NCI-H2171 (cell line): ENCODE measurements at places on chromosomes 4 and X.

- no peak for DNase-seq
These were observed 103.6 kb downstream of the GNL3L start for GRCh38 chrX:54633641-54634040.

GRCh38 chrX:142663330-142664095 lies 362.2 kb upstream of the SPANXN4 start:
- no peak for DNase-seq

GRCh38 chr4:88623097-88623496 lies 30.8 kb downstream of the HERC3 start:
- DNase-seq, result no peak

DNA sequence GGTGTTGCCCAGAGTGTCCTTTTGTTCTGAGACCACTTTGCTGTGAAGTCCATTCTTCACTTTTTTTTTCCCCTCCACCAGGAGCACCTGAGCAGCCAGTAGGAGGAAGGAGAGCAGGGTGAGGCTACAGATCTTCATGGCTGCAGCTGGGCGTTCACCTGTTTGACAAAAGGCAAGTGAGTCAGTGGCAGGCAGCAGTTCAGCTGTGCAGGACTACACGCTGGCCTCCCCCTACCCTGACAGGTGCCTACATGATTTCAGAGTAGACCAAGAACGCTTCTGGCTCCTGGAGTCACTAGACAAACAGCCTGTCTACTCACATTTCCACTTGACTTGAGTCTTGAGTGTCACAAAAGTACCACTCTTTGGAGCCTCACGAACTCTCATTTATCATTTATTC lies 2.0 kb downstream of the FGFBP1 start:
- no peak for DNase-seq

DNA sequence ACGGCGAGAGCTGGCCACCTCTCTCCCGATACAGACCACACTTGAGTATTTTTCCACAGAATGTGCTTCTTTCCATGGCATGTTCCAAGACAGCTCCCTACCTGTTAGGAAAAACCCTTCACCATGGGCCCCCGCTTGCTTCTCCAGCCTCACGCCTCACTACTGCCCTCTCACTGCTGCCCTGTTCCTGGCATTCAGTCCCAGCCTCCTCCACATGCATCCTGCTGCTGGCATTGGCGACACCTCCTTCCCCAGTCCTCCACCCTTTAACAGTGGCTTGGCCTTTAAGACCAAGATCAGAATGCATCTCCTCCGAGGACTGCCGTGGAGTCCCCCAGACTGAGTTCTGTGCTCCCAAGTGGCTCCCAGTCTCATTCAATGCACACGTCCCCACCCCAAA lies 10.7 kb downstream of the PNMA6F start:
- DNase-seq, result no peak

DNA sequence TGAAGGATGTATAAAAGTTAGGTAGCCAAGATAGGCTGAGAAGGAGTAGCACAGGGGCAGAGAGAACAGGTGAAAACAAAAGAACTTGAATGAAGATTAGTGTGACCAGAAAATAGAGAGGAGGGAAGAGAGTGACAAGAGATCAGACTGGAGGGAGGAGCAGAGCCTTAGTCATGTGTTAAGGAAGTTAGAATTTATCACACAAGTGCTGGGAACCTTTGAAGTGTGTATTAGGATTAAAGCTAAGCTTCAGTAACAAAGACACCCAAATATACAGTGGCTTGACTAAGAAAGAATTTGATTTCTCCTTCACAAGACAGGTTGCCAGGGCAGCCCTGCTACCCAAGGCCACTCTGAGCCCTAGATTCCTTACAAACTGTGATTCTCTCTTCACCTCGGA lies 10.7 kb upstream of the CCDC149 start:
- DNase-seq, result no peak

DNA sequence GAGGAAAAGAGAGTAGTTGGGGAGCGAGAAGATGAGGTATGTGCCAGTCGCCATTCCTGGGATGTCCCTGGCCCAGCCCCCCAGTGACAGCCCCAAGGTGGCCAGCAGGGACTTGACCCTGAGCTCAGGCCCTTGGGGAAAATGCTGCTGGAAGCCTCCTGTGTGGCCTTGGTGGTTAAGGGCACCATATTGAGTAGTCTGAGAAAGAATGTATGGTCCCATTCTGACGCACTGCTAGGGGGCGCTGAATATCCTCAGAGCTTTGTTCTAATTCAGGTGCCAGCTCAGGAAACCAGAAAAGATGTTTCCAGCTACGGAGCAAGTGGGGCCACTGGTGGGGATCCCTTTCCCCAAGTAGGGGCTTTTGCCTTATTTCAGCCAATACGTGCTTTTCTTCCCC lies 14.0 kb upstream of the UBA6 start:
- no peak for DNase-seq

DNA sequence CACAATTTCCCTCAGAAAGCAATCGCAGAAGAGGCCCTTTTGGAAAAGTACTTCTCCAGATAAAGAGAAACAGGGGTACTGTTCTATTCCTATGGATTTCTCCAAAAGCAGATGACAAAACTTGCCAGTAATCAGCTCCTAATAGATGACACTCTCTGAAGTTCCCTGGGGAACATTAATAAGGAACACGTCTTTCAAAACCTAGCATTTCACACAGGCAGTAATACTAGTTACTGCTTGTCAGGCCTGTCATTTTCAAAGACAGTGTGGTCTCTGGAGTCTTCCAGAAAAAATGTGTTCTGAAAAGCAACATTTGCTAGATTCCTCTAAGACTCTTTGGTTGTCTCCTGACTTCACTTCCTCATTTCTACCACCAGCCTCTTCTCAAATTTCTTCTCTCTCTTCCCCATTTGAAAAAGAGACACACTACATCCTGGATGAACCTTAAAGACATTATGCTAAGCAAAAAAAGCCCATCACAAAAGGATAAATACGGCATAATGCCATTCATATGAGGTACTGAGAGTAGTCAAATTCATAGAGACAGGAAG lies 47.3 kb downstream of the CHRDL1 start:
- DNase-seq, result no peak
